ENCODE measurements at places on chromosomes 3 and 15.

DNA sequence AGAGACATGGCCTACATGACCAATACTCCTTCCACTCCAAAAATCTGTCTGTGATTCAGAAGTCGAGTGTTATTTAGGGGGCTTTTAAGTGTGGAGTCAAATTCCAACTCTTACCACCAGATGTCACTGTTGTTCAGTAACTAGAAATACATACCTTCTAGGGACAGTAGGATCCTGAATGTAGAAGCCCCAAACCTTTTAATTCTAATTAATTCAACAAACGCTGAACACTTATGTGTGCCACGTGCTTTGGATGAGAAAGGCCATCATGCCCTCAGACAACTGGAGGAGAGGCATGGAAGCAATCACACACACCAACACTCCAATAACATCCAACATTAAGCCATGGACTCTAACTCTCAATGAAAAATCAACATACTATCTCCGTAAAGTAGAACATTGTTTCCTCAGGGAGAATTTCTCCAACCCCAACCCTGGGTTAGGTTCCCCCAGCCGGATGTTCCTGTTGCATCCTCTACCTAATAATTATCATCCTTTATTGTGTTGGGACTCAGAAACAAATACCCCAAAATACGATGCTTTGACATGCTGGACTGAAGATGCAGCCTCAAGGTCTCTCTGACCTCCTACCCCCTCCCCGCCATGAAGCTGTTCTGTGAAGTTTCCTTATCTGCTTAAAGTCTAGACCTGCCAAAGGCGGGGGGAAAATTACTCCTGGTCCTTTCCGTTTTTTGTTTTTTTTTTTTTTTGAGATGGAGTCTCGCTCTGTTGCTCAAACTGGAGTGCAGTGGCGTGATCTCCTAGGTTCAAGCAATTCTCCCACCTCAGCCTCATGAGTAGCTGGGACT, 8.0 kb upstream of the CCDC13 start:
- peak; percentile 87 for DNase-seq

DNA sequence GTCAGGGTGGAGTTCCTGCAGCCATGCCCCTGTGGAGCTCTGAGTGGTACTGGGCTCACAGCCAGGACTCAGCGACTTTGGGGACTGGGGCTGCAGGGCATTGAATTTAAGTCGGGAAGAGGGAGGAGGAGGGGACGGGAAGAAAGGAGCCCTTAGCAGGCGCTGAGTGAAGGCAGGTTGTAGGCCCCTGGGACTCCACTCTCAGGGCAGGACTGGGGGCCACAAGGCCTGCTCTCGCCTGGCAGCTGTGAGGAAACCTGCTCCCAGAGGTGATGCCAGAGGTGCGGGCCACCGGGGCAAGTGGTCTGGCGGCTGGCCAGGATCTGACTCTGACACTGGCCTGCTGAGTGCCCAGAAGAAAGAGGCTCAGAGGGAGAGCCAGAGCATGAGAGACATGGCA, 73.5 kb downstream of the EPHB3 start:
- DNase-seq = no peak

GRCh38 chr15:96333131-96334016, 2.9 kb downstream of the NR2F2 start:
- no peak for DNase-seq

- no peak for DNase-seq
These were observed 1.9 kb downstream of the NEIL1 start for GRCh38 chr15:75348562-75349350.

- no peak for DNase-seq
These were observed 16.5 kb downstream of the SLC51A start for GRCh38 chr3:196232882-196233251.

DNA sequence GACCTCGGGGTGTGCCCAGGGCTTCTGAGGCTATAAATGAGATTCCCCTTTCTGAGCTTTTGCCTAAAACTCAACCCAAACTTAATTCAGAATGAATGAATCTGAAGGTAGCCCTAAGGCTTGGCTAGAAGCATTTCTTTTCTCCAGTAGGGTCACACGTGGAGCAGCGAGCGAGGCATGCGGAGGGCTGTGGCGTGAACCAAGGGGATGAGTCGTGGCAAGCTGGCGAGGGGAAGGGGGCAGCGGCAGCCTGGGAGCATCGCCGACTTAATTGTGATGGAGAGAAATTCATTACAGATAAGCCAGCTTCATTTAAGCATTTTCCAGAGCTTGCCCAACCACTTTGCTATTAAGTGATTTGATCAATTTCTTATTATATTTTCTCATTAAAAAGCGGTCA, 79.9 kb downstream of the CHSY1 start:
- DNase-seq = no peak

DNA sequence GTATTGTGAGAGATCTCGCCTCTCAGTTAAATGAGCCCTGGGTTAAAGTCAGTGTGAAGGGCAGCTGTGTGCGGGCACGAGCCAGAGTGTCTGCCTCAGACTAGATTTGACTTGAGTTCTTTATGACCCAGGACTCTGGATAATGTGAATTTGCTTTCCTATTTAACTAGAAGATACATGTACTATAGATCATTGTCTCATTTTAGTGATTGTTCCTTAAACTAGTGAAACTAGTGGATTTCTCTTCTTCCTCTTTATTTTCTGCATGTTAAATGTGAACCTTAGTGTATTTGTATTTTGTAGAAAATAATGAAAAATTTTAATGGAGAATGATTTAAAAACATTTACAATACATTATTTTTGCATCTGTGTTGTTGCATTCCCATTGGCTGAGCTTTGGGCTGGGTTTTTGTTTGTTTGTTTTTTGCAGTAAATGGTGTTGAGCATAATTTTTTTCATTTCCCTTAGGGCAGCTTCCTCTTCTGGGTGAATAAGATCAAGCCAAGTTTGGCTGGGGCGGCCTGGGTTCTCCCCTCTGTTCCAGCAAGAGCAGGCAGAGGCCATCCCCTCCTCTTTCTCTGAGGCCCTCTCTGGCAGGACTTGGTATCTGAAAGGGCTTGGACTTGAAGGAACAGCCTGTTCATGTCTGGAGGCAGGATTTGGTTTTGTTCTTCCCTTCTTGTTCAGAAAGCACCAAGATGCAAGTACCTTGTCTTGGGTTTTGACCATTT, 15.0 kb downstream of the GCSAM start:
- DNase-seq = no peak

- no peak for DNase-seq
These were observed 16.2 kb downstream of the RBP2 start for GRCh38 chr3:139460076-139460475.

- DNase-seq = no peak
These were observed 127.2 kb upstream of the IQSEC1 start for GRCh38 chr3:13200465-13200864.

- no peak for DNase-seq
These were observed 19.0 kb downstream of the SYNM start for GRCh38 chr15:99123713-99124451.

DNA sequence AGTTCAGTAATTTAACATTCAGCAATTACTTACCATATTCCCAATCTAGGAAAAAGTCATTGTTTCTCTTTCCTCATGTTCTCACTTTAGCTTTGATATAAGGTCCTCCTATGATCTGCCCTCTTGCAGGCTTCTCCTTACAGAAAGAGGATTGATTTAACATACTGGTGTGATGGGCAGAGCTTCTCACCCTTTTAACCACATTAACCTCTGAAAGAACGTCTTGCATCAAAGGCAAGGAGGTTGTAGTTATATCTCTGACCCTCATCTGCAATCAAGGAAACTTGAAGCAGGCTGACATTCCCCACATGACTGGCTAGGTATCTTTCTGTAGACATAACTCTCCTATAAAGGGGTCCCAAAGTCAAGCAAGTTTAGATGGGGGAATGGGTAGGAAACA, 39.5 kb downstream of the BTLA start:
- no peak for DNase-seq

- no peak for DNase-seq
These were observed 456.3 kb downstream of the FOXP1 start for GRCh38 chr3:71127052-71127831.

- DNase-seq = no peak
These were observed 27.9 kb downstream of the FBN1 start for GRCh38 chr15:48617619-48618018.

DNA sequence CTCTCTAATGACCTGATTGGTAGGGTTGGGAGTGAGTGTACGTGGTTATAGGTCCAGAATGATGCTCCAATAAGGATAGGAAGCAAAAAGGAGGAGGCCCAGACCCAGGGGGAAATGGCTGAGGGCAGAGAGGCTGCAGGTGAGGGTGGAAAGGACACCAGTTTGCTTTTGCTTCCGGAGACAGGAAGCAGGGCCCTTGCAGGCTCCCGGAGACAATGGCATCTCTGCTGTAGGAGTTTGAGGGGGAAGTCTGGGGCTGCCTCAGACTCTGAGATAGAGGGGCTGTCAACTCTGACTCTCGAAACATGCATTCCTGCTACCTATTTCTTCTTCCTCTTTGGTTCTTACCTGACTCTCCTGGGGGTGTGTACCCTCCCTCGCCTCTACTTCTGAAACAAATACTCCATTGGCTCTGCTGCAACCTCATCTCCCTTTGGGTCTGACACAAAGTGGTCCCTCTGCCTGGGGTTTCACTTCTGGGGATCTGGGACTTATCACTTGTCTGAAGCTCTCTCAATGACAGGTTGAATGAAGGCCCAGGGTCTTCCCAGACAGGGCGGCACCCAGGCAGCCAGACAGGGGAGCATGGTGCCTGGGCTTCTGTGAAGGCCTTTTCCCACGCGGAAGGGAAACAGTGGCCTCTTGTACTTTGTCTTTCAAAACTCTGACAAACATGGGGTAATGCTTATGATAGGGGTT, 61.5 kb downstream of the CHRD start:
- DNase-seq = no peak

DNA sequence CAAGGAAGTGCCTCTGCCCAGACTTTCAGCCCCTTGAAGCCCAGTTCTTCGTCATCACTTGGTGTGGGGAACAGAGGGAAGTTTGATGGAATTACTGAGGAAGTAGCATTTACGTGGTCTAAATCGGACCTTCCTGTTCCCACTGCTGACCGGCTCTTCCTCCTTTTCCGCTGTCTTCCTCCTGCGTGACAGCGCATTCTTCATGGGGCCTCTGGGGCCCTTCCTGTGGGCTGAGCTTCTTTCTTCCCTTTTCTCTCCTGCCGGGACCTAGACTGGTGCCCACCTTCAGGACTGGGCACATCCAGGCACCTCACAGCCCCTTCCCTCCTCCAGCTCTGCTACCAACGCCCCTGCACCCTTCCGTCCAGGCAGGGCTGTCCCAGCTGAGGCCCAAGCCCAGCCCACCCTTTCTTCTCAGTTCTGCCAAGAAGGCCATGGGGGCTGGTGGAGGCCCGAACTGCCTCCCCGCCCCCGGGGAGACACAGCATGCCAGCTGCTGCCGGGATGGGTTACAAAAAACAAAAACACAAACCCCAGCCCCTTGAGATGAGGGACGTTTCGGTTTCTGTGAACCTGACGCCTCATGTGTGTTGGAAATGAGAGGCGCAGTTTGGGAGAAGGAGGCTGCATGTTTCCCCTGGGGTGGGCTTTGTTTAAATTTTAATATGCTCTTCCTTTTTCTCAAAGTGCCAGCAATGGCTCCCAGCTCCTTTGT, 19.1 kb downstream of the ZNF710 start:
- DNase-seq = no peak

DNA sequence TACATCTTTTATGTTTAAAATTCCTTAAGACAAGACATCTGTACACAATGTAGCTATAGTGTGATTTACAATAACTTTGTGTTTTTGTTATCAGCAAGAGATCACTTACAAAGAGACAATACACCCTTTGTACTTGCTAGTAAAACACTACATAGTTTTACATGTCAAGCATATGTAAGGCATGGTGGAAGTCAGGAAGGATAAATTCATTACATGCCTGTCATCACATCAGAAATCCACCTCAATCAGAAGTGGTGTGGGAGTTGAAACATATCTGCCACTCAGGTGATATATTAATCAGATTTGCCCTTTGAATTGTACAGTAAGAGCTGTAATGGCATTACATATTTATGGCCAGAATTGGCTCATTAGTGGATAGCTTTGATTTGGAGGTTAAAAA, 95.5 kb downstream of the MBNL1 start:
- DNase-seq = no peak

DNA sequence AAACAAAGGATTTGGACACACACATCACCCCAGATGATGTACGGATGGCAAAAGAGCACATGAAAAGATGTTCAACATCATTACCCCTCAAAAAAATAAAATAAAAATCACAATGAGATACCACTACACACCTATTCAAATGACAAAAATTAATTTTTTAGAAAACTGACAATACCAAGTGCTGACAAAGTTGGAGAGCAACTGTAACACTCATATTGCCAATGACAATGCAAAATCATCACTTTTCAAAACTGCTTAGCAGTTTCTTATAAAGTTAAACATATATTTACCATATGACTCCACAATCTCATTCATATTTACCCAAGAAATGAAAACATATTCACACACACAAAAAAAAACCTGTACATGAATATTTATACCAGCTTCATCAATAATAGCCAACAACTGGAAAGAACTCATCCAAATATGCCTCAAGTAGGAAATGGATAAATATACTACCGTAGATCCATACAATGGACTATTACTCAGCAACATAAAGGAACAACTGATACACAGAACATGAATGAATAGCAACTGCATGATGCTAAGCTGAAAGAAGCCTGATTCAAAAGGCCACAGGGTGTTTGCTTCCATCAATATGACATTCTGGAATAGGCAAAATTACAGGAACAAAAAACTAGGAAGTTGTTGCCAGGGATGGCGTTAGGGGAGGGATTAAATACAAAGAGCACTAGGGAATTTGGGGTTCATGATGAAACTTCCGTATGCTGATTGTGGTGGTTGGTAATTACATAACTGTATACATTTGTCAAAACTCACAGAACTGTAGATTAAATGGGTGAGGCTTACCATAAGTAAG, 1.3 kb downstream of the FSIP1 start:
- DNase-seq = no peak

GRCh38 chr3:18066899-18067582, 324.6 kb upstream of the TBC1D5 start:
- DNase-seq = no peak

DNA sequence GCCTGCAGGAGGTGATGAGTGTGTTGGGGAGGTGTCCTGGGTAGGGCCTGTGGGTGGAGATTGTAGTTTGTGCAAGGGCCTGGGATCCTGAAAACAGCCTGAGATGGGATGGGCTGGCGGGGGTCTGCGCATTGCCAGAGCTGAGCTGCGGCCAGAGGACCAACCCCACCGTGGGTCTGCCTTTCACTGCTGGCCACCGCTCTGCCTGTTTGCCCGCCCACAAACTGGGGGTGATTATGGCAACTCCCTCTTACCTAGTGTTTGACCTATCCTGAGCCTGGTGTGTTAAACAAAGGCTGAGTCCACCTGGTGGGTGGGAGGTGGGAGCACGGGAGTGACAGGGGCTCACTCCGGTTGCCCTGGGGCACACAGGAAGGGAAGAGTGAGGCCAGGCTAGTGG, 9.8 kb downstream of the ABTB1 start:
- DNase-seq = no peak

GRCh38 chr15:55394694-55395093, 13.5 kb downstream of the CCPG1 start:
- no peak for DNase-seq

- no peak for DNase-seq
These were observed 17.6 kb downstream of the IFT80 start for GRCh38 chr3:160381470-160381869.
